ENCODE measurements at places on chromosomes 6 and 20.

- DNase-seq, result no peak
Measured at GRCh38 chr6:141210901-141211300, 921.8 kb upstream of the GJE1 start.

DNA sequence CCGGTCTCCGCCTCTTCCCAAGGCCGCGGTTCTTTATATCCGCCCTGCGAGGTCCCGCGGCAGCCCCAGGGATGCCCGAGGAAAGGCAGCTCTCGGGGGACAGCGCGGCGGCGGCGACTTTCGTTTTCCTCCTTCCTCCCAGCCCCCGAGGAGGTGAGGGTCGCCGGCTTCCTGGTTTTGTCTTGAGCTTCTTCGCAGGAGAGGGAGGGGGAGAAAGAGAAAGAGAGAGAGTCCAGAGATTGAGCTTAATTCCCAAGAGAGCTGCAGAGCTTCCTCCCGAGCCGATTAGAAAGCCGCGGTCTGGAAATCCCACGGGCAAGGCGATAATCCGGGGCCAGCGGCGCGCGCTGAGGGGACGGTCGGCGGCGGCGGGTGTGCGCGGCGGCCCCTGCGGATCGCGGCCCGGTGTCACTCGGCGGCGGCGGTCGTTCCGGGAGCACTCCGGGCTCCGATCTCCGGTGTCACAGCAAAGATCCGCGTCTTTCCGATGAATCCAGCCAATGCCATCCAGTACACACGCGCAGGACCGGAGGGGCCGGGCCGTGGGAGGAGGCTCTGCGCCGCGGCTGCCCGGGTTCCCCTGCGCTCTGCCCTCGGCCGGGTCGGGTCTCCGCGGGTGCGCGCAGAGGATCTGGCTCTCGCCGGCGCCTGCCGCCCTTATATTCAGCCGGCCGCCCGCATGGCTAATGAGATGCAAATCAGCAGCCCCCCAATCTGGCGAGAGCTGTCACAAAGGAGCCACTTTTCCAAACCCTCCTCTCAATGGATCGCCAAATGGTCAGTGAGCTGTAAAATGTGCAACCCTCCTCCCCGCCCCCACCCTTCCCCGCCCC lies at the start of gene DLL1:
Gene DLL1, minus strand, starts transcription at position 783 of the 833 bp plus-strand sequence. CDS start 939 bp downstream, outside the sequence.
- no peak for DNase-seq

DNA sequence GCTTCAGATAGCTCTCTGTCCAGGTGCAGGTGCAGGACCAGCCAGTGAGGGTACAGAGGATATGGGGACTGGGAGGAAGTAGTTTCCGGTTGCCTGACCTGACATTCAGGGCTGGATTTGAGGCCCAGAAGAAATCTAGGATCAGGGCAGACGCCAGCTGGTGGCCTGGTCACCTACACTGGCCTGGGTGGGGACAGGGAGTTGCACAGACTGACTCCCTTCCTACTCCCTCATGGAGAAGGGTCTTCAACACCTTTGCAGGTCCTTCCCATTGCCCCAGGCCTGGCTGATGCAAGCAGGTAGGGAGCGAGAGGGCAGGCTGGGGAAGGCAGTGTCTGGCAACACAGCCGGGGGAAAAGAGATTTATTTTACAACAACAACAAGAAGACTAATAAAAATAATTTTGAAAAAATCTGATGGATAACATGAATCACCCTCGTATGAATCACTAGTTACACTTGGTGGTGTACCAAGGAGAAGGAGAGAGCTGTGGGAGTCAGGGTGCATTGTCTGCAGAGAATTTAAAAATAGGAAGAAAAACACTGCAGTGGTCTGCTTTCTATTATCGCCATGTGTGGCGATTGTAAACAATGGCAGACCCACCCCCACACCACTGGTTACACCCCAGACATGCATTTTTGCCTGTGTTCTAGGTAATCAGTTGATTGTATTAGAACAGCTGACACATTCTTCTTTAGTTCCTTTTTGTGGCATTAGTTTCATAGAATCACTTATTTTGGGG lies 62.3 kb upstream of the SNX9 start:
- DNase-seq, result no peak

DNA sequence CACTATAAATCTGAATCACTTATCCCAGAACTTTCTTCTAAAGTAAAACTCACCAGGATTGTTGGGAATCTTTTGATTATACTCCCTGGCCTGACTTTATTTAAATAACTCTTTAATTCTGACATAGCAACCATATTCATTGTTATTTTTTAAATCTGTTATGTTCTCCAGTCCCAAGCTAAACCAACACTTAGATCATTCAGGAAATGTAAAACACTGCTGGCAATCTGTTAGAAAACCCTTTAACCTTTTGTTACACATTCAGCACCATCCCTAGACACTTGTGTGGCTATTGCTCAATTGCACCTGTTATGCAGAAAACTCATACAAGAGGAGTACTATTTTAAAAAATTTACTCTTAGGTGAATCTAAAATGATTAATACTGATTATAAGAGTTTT lies 101.8 kb upstream of the NHSL1 start:
- no peak for DNase-seq

DNA sequence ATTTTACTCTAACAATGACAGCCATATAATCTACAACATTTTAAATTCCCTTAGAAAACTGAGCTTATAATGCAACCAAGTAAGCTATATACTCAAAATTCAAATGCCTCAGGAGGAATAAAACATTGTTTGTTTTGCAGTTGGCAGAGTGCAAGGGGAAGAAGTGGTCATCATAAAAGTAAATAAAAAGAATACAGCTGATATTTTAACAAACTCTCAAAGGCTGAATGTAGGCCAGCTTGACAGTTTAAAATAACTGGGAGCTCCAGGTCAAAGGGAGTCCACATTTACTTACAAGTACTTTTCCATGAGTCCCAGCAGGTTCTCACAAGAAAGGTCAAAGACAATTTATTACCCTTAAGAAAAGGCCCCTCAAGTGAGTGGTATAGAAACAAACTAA lies 589.8 kb downstream of the BCKDHB start:
- no peak for DNase-seq

- no peak for DNase-seq
Measured at GRCh38 chr6:52664991-52665686, 5.8 kb upstream of the TMEM14A start.

GRCh38 chr6:11675601-11676000 lies 103.0 kb downstream of the ADTRP start:
- no peak for DNase-seq
